ENCODE measurements at places on chromosomes 12 and 14.

DNA sequence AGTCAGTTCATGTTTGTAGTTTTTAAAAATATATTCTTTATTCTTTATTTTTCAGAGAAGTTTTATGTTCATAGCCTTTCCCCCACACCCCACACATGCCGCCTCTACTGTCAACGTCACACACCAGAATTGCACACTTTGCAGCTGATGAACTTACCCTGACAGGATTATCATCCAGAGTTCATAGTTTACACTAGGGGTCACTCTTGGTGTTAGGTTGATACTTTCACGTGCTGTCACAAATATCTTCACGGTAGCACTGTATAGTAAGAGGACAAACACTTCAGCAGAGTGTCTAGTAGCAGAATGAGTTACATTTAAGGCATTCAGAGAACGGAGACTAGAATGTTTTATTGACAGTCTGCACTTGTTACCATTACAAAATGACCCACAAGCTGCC is 5.1 kb downstream of the DPPA3 start:
- DNase-seq, result no peak

DNA sequence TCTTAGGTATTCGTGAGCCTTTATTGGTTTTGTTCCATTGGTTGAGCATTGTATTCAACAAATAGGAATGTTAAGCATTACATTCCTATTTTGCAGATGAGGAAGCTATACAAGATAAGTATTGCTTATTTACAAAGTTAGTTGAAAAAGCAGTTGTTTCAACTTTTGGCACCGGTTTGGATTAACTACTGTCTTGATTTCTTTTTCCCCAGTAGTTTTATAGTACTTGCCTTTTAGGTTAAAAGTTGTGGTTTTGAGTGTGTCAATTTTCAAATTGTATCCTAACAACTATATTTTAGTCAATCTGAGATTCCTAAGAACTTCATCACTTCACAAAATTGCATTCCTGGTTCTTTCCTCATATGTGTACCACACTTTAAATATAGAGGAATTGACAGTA is 23.8 kb upstream of the MBIP start:
- DNase-seq, result no peak

- DNase-seq, result no peak
These were observed 101.8 kb downstream of the PHETA1 start for GRCh38 chr12:111267144-111267543.

DNA sequence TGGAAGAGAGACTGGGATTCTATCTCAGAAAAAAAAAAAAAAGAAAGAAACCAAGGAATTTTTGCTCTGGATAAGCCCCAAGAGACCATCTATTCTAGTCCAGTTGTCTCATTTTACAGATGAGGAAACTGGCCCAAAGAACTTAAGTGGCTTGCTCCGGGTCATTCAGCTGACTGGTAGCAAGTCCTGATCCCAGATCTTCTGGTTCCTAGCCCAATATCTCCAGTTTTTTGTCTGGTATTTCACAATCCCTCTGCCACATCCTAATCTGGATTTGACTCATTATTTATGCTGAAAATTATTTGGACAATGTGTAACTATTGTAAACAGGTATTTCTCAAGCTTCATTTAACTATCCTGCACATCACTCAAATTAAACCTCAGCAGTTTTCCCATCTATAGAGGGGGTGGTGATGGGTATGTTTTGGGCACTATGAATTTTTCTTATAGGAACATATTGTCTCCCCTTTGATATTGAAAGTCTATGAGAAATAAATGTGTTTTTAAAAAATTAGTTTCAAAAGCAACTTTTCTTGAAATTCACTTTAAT is 43.4 kb downstream of the PPP2R5E start:
- DNase-seq, result no peak

DNA sequence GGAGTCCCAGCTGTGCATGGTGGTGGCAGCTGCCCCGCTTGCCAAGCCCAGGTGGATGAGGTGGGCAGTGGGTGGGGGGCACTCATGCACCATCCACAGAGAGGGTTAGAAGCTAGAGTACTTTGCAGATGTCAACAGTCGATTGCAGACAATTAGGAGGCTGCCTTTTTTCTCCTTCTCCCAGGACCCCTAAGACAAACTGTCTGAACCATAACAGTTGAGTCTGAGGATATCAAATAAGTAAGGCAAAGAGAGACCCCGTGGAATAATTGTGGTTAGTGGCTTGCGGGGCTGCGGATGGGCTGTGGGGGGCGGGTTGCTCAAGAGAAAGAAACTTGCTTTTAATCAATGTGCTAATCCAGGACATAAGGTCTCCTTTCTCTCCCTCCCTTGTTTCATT is 926.2 kb downstream of the VRK1 start:
- no peak for DNase-seq

DNA sequence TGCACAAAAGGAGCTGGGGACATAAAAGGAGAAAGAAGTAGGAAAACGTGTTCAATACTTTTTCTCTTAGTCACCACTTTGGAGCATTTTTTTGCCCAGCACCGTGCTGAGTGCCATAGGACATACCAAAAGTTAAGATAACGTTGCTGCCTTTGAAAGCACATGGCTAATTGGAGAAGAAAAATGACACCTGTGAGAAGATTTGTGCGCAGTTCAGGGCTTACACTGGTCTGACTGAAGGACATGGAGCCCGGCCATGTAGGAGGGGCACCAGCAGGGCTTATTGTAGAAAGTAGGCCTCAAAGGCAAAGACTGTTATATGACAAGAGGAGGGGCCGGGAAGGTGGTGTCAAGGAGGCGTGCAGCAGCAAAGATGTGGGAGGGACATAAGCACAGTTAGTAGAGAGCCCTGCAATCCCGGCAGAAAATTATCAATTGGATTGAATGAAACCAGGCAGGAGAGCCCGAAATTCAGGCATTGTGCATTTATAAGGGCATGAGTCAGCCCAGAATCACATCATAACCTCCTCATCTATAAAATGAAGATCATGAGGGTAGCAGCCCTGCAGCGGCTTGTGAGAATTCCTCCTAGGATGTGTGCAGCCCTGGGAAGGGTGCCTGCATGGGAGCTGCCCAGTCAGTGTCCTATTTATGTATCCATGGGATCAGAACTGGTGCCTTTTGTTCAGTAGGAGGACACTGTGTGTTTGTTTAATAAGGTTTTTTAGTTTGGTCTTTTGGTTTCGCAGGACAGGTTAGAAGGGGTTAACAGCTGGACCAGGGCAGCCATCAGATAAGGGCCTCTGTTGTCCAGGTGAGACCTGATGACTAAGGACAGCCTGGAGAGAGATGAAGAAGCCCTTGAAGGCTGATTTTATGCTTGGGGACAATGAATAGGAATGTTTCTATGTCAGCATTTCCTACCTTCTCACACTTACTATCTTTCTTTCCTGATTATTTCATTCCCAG is 122.4 kb downstream of the GPR135 start:
- DNase-seq, result no peak

DNA sequence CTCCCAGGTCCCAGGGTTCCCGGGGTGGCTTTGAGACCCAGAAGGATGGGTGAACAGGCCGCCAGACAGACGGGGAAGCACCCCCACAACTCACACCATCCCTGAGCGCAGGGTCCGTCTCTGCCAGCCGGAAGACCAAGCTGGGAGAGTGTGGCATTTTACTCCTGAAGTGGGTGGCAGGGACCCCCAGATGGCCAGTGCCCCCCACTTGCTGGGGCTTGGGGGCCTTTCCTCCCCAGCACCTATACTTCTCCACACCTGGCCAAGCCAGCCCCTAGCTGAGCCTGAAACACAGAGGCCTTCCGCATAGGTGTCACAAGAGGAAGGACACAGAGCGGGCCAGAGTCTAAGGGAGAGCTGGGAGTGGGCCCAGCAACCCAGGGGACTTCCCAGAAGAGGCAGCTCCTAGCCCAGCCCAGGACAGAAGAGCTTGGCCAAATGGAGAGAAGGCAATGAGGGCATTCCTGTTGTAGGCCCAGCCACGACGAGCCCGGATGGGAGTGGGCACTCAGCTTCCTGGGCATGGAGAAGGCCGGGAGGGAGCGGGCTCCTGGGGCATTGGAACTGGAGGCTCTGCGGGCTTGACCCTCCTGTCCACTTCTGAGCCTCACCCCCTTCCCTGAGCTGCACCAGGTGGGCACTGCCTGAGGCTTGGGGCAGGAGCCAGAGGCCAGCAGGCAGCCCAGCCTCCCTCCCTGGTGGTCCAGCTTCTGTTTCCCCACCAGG is 3.3 kb downstream of the AHNAK2 start:
- no peak for DNase-seq

DNA sequence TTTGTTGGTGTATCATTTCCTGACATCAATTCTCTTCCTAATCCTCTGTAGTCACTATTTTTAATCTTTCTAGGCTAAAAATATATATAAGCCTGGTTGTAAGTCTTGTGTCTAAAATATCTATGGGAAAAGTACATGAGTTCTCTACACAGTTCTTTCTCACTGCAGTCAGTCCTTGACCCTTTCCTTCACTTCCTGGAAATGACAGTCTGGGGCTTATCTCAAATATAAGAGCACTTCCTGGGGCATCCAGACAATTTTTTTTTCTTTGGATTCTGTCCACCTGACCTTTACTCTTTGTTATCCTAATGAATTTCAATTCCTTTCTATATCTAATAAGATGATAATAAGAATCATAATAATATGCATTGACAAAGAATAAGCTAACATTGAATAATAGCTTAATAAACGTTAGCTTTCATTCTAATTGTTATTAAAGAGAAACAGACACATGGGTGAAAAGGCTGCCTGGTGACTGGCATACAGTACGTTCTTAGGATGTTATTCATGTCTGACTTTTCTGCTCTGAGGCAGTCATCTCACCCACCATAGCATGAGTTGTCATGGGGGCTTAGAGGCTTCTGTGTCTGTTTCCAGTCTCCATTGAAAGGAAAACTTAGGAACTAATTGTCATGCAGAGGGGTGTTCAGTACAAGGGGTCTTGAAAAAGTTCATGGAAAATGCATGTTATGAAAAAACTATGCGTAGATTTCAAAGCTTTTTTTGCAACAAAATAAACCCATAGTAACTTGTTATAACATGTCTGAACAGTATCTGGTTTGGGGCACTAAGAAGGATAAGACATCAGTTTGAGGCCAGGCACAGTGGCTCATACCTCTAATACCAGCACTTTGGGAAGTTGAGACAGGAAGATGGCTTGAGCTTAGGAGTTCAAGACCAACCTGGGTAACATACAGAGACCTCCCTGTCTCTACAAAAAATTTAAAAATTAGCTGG is 66.2 kb upstream of the DNM1L start:
- DNase-seq, result no peak

DNA sequence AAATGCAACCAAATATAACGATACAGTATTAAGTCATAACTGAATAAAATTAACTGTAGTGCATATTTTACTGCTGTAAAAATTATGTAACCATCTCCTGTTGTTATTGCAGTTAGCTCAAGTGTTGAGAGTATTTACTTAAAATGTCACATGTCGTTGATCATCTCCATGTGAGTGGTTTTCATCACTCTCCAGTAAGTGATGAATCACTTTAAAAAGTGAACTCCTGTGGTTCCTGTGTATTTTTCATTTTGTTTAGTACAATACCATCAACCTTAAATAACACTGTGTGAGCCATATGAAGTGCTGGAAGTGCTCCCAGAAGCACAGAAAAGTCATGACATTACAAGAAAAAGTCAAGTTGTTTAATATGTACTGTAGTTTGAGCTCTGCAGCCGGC is 104.7 kb upstream of the SLCO1B1 start:
- no peak for DNase-seq

Data from neural crest cell (in vitro differentiated cells).